Neural progenitor cell (in vitro differentiated cells): ENCODE measurements at places on chromosomes 12 and 14.

DNA sequence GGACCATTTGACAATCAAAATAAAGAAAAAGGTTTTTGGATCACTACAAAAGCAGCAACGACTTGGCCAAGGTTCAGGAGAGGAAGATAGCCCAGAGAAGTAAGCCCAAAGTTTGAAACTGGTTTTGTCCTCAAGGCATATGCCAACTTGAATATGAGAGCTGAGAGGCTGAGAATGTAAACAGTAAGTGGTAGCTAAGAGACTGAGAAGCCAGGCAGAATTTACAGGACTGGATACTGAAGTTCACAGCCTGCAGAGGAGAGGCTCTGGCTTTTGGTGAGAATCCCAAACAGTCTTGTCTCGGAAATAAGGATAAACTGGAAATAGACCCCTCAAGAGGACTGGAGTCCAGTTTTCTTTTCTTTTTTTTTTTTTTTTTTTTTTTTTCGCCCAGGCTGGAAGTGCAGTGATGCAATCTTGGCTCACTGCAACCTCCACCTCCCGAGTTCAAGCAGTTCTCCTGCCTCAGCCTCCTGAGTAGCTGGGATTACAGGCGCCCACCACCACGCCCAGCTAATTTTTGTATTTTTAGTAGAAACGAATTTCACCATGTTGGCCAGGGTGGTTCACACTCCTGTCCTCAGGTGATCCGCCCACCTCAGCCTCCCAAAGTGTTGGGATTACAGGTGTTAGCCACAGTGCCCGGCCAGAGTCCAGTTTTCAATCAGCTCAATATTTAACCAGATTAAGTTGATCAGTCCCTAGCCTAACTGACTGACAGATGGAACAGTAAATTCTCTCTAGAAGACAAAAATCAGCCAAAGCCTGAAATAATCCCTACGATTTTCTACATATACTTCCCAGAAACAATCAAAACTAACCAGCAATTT lies 82.6 kb upstream of the COCH start:
- no peak for DNase-seq

- no peak for DNase-seq
Observed at GRCh38 chr14:52011523-52011922, 22.2 kb downstream of the RTRAF start.

GRCh38 chr12:99110868-99111267 lies 465.8 kb downstream of the APAF1 start:
- DNase-seq = no peak

GRCh38 chr14:35234012-35234805 lies 58.0 kb upstream of the PSMA6 start:
- DNase-seq = no peak

- peak; percentile 65 for DNase-seq
Observed at GRCh38 chr12:44317651-44318126, 481.8 kb downstream of the TMEM117 start.

DNA sequence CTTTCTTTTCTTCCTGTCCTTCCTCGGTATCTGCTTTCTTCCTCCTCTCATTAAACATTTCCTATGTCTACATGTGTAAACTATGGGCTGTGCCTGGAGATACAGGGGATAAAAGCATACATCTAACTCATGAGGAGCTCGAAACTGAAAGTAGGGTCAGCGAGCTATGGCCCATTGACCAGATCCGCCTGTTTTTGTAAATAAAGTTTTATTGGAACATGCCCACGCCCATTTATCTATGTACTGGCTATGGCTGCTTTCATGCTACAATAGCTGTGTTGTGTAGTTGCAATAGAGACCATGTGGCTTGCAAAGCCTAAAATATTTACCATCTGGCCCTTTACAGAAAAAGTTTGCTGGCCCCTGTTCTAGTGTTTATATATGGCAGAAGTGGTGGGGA lies 500.8 kb upstream of the GARIN6 start:
- no peak for DNase-seq

DNA sequence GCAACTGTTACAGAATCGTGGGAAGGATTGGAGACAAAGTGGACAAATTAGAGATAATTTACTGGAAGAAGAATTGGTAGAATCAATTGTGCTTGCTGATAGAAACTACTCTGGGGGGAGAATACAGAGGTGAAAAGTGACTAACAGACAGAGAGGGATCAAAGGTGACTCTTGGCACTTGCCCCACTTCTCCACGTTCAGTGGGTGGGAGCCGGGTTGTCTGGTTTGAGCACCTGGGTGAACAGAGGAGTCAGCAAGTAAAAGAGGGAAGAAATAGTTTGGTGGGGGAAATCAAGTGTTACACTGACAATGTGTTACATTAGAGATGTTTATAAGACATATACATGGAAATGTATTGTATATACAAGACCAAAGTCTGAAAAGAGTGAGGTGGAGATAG lies 69.1 kb downstream of the PPP2R5E start:
- no peak for DNase-seq
